Renal cortex interstitium (tissue), 15 donors: ENCODE measurements at places on chromosomes 16 and 17. TPM values are rescaled to one million over a fixed set of nuclear protein-coding genes. Genes with fewer than 3 reads are reported as not detected.

NLRC3 gene
- polyA plus RNA-seq, result 1.6 TPM

- DNase-seq, result no peak
These were observed 33.0 kb downstream of the PITPNM3 start for GRCh38 chr17:6523330-6523729.

DNA sequence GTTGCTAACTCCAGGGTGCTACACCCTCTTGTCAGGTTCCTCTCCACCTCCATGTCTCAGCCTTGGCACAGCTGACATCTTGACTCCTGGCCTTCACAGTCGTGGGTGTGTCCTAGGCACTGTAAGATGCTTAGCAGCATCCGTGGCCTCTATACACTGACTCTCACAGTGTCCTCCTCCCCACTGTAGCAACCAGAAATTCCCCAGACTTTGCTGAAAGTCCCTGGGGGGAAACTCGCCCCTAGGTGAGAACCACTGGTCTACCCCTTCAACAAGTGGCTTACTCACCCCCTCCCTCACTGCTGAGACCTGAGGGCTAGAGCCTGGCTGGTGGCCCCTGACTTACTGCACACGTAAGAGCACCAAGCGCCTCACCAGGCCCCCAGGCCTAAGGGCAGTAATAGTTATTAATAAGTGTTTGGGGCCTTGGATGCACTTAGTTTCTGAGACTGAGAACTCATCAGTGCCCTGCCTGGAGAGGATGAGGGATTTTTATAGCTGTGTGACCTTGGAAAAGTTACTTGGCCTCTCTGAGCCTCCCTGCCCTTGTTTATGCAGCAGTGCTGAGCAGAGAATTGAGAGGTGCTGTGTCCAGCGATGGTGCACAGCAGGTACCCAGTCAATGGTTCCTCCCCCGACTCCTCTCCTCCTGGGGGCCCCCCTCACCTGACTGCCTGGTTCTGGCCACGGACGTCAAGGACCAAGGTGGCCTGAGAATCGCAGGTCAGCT, 67.1 kb downstream of the RMI2 start:
- DNase-seq, result no peak

DNA sequence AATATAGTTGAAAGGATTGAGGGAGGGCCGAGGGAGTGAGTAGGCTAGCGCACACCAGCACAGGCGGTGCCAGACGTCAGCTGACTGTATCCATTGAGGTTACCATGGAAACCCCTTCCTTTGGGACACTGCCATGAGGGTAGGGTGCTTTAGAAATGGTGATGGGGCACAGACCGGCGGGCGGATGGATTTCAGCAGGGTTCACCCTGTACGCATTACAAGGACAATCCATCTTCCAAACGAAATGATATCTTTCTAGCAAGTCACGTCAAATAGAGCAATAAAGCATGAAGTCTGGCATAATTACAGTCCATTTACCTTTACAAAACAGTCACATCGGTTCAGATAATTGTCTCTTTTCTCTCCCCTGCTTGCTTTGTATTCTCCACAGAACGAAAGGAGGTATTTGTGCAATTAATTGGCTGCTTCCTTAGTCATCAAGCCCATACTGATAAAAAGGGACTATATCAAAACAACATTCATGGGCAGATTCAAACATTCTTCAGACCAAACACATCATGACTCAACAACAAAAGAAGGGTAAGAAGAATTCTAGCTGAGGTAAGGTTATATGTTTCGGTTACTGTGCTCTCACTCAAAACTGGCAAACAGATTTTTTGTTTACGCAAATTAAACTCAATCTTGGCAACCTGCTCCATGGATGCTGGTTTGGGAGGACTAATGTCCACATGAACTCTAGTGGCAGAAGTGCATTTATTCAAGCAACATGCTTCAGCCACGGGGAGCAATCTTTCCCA, 140.6 kb downstream of the CDK5R1 start:
- no peak for DNase-seq

- DNase-seq, result no peak
These were observed 23.3 kb upstream of the TAC4 start for GRCh38 chr17:49871211-49871610.
